ENCODE measurements at places on chromosomes 16 and 17.

GRCh38 chr17:13302419-13302818 lies 284.6 kb upstream of the ELAC2 start:
- DNase-seq, result no peak

GRCh38 chr17:78403822-78404221 lies 25.4 kb downstream of the PGS1 start:
- DNase-seq, result no peak

- DNase-seq, result no peak
These were observed 1.7 kb downstream of the KSR1 start for GRCh38 chr17:27457731-27458523.

- DNase-seq, result no peak
These were observed 25.9 kb downstream of the LPCAT2 start for GRCh38 chr16:55534756-55535155.

DNA sequence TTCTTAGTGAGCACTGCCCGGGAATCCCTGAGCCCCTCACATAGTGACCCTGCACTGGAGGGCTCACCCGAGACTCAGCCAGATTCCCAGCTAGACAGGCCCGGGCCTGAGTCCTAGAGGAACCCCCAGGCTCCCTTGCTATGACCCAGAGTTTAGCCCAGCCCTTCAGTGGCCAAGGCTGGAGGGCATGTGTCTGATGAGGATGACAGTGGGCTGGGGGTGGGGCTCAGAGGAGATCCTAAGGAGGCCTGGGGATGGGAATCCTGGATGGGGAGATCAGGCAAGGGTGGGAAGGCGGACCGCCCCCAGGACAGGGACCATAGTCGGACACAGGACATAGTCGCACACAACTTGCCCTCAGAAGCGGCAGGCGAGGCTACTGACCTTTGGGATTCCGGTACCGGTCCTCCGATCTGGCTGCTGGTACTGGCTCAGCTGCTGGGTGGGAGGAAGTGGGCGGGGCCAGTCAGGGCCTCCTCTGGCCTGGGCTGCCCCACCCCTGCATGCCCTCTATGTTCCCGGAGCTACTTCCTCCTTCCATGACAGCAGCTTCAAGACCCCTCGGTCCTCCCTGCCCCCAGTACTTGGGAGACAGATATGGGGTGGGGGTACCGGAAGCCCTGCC lies 1.1 kb downstream of the CD79B start:
- DNase-seq, result no peak

GRCh38 chr17:47957591-47958490 lies at the start of gene PRR15L:
Gene PRR15L (minus strand): TSS chr17:47957883. CDS start chr17:47953234, 4,649 bp downstream.
- no peak for DNase-seq

DNA sequence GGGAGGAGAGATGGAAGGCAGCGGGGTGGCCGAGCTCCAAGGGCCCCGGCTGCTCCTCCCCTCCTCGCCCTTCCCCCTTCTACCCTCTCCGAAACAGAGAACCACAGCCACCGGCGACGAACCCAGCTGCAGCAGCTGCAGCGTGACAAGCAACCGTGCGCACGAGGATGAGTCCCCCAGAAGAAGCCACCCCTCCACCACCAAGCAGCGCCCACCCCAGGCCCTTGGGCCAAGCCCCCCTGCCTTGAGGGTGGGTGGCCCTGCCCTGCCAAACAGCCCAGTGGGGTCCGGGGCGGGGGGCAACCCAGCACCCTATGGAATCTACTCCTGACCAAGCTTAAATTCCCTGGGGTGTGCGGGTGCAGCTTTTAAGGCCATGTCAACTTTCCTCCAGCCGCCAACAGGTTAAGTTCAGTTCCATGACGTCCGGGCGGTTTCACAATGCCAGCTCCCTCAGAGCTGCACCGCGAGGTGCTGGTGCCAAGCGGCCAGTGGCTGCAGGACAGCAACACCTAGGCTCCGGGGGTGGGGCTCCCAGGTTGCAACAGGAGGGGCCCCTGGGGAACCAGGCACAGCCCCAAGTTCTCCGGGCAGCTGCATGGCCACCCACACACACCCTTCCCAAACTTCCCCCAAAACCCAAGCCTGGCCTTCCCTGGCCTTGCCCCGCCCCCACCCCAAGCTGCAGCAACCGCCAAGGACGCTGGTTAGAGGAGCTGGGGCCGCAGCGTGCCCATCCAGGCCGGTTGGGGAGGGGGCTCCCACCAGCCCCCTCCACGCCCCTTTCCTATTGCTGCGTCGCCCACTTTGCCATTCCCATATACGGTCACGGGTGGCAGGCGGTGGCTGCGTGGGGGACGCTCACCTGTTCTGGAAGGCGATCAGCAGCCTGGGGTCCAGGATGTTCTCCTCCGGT lies 2.0 kb downstream of the CBX4 start:
- DNase-seq, result no peak

DNA sequence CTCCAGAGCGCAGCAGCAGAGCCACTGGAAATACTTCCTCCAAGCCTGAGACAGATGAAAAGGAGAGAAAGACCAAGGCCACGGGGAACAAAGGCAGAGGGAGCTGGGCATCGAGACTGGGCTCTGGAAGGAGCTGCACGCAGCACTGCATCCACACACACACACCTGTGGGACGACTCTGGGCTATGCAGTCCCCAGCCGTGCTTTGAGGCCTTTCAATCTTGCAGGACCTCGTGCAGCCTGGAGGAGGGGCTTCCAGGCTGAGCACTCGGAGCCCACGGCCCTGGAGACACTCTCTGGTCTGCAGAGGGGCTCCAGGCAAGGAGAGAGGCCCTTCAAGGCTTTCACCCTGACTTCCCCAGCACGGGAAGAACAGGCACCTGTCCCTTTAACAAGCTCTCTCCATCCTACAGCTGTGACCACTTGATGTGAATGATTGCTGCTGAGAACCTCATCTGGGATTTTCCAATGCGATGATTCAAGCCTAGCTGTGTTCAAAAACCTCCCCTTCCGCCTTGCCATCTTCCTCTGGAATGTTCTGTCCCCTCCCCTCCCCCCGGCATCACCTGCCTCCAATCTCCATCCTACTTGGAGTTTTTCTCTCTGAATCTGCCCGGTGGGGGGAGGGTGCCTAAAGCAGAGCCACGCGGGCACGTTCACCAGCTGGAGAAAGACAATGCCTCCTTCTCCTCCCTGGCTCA lies 37.5 kb downstream of the RBFOX3 start:
- no peak for DNase-seq

DNA sequence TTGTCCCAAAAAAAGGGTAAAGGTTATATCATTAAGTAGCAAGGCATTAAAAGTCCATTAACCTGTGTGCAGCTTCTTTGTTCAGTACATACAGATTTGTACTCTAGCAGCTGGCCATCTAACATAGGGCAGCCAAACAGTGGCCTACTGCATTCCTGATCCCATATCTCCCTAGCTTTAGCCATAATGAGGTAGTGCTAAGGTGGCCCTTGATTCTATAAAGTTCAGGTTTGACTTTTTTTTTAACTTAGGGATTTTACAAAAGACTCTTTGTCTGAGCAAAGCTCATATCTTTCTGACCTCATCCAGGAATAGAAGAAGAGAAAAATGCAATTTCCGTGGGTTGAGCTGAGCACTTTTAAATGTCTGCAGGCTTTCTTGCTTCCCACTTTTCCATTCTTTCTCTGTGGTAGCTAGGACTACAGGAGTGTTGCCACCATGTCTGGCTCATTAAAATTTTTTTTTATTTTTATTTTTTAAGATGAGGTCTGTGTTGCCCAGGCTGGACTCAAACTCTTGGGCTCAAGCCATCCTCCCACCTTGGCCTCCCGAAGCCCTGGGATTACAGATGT lies 19.5 kb upstream of the CDC6 start:
- DNase-seq, result no peak

- DNase-seq, result peak; percentile 70
These were observed 604 bp downstream of the PRR14 start for GRCh38 chr16:30651124-30652004.

- DNase-seq, result no peak
These were observed 609.9 kb downstream of the WWOX start for GRCh38 chr16:78709137-78709884.

- no peak for DNase-seq
These were observed 50.5 kb downstream of the COPRS start for GRCh38 chr17:31808521-31809050.

DNA sequence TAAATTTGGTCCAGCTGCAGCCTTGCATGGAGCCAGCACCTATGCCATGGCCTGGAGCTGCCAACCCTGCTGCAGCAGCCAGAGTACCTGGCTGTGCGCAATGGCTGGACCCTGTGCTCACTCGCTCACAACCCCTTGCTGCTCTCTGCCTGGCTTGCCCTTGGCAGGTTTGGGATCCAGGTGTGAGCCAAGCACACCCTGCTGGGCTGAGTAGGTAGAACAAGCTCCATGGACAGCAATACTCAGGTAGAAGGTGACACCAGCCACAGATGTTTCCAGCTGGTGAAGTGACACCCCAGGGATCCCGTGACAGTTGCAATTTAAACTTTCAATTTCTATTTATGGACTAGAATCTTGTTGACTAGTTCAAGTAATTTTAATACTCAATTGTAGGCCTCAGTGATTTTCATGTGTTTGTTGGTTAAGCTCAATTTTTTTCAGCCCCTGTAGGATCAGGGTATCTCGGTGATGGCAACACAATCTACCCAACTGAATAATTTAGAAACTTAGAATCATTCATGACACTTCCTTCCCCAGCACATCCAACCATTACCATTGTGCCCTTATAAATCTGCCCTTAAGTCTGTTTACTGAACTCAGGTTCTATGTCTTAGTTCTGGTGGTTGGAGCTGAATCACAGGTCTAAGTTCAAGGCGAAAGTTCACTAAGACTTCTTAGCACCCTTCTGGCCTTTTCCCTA lies 480.0 kb downstream of the PMP22 start:
- no peak for DNase-seq
